ENCODE measurements at places on chromosomes 7 and 10. TPM values are rescaled to one million over a fixed set of nuclear protein-coding genes. Genes with fewer than 3 reads are reported as not detected.

Gene OR13A1
- polyA plus RNA-seq = 0.14 TPM

Gene VENTX
- 56.0 TPM for polyA plus RNA-seq

Gene NEURL1
- 23.8 TPM for polyA plus RNA-seq

Gene ADAMTS14
- not detected for polyA plus RNA-seq

Gene AGBL3
- 0.03 TPM for polyA plus RNA-seq

Gene CDHR1
- polyA plus RNA-seq = not detected

Gene CPN1
- polyA plus RNA-seq = not detected

Gene CSTF2T
- polyA plus RNA-seq = 7.4 TPM

Gene PDZD8
- polyA plus RNA-seq = 4.6 TPM

Gene SEMA3C
- polyA plus RNA-seq = 14.1 TPM

All from CD14-positive monocyte (primary cell).